ENCODE measurements at places on chromosomes 5 and 9.

GRCh38 chr5:2557435-2557834 lies 194.0 kb downstream of the IRX2 start:
- no peak for DNase-seq

DNA sequence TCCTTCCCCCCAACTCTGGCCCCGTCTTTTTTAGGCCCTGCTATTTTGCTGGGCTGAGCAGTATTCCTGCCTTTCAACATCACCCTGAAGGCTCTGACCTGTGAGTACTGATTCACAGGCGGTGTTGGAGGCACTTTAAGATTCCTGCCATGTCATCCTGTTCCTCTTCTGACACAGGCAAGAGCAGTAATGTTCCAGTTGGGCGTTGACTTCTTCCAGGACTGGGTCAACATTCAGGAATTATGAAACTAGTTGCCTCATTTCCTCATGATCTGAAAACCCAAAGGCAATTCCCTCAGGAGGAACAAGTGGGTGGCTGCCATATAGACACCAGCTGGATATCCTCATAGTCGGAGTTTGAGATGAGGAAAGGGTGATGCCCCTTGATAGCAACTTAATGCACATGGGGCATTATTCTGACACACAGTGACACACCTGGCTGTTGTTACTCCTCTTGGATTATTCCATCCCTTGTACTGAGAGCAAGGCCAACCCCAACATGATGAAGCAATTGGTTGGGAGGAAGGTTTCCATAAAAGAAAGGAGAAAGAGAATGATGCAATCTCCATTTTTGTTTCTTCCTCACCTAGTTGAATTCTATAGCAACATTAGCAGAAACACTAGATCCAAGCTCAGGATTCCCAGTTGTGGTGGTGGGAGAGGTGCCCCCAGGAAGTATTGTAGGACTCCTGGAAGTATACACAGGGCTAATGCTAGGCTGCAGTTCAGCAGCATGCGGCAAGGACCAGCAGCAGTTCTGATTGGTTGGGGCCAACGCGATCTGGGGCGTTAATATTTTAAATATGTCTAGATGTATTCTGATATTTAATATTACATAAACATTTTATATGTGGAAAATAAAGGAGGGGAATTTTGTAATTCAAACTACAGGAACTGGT lies 19.6 kb upstream of the GLRX start:
- DNase-seq, result no peak

DNA sequence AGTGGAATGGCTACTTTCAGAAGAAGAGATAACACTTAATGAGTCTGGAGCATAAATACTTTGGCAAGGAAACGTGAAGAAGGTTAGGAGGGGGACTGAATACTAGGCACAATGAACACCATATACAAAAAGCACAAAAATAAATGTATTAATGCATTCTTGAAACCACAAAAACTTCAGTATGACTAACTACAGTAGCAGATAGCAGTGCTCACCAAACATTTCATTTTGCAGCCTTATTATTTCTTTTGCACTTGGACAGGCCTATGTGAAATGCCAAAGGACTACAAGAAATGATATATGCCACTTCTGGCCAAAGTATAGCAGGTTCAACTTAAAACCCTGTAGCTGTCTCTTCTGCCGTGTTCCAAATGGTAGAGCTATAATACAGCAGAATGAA lies 26.3 kb downstream of the UBQLN1 start:
- DNase-seq, result no peak

DNA sequence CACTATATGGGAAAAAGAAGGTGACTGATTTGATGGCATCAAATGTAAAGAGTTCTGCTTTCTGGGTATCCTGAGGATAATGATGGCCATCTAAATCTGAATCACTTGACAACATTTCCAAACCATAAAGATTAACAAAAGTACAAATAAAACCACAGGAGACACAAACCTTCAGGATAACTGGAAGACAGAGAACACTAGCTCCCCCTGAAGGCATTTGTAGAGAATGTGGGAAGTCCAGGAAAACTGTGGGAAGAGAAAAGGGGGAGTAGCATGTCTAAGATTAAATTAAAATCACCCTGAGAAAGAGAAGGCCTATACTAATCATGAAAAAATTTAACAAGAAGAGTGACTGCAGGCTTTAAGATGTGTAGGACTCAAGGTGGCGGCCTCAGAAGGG lies 116.2 kb downstream of the PRELID2 start:
- peak; percentile 27 for DNase-seq

DNA sequence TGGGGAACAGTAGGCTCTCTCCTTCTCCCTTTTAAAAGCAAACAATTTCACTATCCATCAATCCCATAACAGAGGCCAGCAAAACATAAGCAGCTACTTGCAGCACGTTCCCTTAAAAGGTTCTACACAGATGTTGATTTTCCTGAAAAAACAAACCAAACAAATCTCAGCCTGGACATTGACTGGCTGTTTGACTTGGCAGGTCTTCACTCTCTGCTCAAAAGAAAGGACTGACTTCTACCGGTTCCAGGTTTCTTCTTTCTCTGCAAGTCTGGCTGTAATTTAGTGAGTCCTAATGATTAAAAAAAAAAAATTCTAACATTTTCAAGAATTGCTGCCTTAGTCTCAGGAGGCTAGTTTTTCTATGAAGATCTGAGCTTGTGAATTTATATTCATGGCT lies 203.1 kb upstream of the EFNA5 start:
- DNase-seq, result no peak

- no peak for DNase-seq
These were observed 734.5 kb upstream of the ZNF608 start for GRCh38 chr5:125480911-125481310.

- DNase-seq, result no peak
These were observed 71.2 kb upstream of the SLC28A3 start for GRCh38 chr9:84411683-84412267.

- DNase-seq, result no peak
These were observed 19.4 kb upstream of the MED10 start for GRCh38 chr5:6397536-6398269.

DNA sequence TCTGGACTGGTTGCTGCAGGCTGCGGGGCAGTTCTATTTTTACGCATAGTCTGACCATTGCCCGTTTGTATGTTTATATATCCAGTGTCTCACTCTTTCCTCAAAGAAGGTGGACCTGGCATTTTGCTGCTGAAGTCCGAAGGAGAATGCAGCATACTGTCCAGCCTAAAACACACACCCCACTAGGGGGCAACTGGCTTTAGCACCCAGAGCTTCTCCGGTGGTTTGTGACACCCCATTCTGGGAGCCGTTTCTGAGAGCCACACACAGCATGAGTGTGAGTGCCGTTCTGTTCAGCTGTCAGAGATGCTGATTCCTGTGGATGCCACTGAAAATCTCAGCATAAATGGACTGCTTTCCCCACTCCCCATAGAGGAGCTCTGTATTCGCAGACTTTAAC lies 290.5 kb upstream of the TAS2R1 start:
- no peak for DNase-seq

GRCh38 chr5:95447961-95448360 lies 56.8 kb downstream of the FAM81B start:
- DNase-seq, result no peak

- no peak for DNase-seq
These were observed 78.0 kb upstream of the TGFBR1 start for GRCh38 chr9:99026956-99027298.

DNA sequence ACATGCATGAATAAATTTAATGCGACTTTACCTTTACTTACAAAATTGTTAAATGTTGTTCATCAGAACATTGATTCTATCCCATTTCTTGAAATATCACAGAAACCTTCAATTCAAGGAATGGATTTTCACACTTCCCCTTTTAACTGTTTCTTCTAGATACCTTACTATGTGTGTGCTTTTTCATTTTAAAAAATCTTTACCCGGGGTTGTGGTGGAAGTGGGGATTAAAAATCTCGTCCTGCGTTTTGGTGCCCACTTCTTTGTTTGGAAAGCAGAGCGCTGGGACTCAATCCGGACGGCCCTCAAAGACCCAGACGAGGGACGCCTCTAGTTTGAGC lies 5.8 kb upstream of the MEF2C start:
- no peak for DNase-seq

DNA sequence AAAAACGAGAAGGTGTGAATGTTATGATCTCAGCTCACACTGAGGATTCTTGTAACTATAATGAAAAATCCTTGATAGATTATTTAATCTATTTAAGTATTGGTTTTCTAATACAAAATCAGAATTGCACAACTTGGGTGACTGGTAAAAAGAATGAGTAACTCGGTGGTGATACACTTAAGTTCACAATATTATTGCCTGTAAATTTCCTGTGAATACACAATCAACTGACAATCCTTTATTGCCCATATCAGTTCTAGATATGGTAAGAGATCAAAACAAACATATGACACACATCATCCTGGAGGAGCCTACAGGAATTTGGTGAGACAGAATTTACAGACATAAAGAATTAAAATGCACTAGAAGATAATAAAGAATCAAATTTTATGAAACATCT lies 14.1 kb upstream of the LURAP1L start:
- DNase-seq, result no peak

GRCh38 chr9:133739408-133740280 lies 1.5 kb upstream of the SARDH start:
- no peak for DNase-seq

GRCh38 chr5:32887390-32887789 lies 176.3 kb downstream of the NPR3 start:
- no peak for DNase-seq

DNA sequence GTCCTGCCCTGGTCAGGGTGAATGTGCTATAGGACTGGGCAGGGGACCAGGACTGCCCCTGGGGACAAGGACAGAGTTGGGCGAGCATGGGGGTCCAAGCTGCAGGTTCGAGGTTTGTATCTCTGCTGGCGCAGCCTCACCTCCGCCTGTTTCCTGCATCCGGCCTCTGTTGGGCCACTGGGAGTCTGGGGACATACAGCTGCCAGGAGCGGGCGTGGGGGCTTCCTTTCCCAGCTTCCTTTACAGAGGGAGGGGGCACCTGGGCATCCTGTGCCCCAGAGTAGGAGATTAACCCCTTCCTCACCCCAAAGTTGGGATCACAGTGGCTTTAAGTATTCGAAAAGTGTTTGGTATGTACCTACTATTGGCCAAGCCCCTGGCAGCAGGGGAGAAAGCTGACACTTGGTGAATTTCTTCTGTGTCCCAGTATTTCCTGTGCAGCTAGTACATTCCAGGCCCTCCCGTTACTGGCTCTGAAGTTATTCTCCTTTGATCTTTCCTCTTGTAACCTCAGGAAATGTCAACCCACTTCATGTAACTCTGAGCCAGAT lies 19.0 kb downstream of the OLFML2A start:
- DNase-seq, result no peak

DNA sequence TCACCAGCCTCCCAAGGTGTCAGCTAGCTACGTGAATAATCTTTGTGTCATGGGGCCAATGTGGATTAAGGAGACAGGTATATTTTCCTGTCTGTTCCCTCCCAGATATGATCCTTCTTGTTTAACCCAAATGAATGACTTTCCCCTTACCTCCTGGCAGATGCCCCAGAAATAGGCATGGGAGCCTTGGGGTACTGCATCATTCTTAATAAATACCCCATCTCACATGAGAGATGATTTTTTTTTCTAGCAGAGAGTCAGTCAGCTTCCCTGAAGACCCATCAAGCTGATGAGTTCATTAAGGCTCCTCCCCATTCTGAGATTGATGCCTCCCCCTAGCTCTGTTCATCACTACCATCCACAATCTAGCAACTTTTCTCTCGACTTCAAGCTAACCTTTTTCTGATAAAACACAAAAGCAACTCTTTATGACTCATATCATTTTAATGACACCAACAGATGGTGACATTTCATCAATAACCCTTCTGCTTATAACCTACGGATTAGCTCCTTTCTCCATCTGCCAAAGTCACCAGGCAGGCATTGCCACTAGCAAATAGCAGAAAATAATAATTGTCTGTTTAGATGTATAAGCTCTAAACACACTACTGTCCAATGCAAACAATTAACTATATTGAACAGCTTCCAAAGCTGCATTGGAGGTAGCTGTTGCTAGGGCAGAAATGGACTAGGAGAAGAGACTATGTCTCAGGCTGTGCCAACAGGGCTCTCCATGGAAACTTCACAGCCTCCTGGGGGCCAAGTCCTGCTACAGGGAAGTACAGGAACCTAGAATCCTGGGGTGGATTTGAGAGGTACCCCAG lies 143.7 kb downstream of the ACER2 start:
- no peak for DNase-seq

- DNase-seq, result no peak
These were observed 159.4 kb downstream of the CD180 start for GRCh38 chr5:67037171-67037570.

DNA sequence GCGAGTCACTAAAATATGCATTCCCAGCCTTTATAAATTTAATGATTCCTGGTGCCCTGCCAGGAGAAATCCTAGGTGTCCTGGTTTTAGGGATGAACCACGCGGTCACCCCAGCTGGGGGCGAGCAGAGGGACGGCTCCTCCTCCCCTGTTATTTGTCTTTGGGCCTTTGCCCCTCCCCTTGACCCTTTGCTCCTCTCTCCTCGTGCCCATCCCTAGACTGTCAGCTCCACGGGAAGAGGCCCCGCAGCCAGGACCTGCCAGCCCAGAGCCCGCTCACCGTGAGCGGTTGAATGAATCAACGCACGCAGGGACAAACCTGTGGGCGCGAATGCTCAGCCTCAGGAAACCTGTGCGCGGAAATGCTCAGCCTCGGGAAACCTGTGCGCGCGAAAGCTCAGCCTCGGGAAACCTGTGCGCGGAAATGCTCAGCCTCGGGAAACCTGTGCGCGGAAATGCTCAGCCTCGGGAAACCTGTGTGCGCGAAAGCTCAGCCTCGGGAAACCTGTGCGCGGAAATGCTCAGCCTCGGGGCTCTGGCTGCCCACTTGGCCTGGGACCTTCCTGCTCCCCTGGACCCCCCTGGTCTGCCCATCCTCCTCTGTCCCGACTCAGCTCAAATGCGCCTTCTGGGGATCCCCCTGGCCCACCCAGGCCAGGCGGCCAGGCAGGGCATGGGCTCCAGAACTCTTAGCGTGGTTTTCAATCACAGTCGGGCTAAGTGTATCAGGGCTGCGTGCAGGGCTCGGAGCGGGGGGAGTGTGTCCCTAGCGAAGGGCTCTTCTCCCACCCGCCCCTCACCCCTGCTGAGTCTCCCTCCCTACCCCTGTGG lies 140.5 kb upstream of the COL5A1 start:
- no peak for DNase-seq

DNA sequence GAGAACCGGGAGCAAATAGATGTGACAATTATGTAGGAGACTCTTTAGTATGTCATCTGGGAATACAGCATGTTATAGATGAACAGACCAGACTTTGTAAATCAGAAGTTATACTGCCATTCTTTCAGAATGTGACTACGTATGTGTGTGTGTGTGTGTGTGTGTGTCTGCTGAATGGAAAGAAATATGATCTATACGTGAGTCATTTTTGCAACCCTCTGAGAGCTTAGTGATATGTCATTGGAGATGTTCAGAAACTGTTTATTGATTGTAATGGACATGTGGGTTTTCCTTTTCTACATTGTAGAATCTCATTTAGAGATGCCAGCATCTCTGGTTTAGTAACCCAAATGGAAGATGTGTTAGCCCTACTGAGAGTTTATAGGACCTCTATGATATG lies 731.5 kb downstream of the TLE1 start:
- DNase-seq, result no peak

DNA sequence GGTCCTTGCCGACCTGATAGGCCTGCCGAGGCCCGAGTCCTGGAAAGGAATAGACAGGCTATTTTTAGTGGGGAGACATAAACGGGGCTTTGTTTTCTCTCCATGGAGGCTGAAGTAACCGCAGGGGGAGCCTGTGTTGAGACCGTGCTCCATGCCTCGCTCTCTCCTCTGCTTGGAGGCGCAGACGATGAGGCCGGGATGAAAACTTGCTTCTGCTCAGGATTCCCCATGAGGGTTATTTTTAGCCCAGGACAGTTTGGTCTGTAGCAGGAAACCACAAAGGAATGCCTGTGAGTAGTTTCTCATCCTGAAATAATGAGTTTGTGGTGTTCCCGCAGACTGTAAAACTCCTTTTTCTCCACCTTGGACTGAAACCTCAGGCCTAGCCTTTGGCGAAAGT lies 81.9 kb upstream of the RARS1 start:
- peak; percentile 55 for DNase-seq
